ENCODE measurements at places on chromosomes 7 and 10. TPM values are rescaled to one million over a fixed set of nuclear protein-coding genes. Genes with fewer than 3 reads are reported as not detected.

DNA sequence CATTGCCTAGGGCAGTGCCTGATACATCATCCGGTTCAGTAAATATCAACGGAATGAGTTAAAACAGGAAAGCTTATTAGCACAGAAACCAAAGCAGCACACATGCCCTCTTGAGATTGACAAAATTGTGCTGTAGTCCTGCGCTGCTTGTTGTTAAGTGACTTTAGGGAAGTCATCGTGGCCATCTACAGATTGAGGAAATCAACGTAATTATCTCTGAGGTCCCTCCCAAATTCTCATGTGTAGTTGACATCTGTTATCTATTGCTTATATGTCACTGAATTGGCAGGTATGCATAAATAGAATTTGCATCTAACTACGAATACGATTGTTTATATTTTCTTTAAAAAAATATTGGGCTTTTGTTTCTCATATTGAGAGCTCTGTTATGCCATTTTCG is 3.5 kb upstream of the GNB2 start:
- H3K36me3 ChIP-seq = no peaks in the 10 kb centered on the region
- no peak for DNase-seq
- H3K27ac ChIP-seq = no peak overlapping the region

DNA sequence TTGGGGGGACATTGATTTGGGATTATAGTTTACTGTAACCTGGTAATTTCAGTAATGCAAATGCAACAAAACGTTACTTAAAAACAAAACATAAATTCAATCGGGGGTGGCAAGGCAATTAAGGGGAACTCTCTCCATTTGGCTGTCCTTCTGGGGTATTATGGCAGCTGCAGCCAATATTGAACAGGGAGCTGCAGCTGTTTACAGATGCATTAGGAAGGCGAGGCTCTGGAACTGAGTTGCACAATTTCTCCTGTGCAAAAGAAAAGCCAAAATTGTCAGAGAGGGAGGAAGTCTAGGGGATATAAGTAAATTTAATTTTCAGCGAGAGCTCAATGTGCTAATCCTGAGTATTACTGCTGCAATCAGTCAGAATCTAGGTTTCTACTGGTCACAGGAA is 36.1 kb downstream of the NEUROD6 start:
- H3K27me3 ChIP-seq = no peaks in the 10 kb centered on the region
- DNase-seq = no peak
- no peaks in the 10 kb centered on the region for H3K36me3 ChIP-seq
- H3K4me1 ChIP-seq = no peaks in the 10 kb centered on the region
- no peak overlapping the region for H3K27ac ChIP-seq

DNA sequence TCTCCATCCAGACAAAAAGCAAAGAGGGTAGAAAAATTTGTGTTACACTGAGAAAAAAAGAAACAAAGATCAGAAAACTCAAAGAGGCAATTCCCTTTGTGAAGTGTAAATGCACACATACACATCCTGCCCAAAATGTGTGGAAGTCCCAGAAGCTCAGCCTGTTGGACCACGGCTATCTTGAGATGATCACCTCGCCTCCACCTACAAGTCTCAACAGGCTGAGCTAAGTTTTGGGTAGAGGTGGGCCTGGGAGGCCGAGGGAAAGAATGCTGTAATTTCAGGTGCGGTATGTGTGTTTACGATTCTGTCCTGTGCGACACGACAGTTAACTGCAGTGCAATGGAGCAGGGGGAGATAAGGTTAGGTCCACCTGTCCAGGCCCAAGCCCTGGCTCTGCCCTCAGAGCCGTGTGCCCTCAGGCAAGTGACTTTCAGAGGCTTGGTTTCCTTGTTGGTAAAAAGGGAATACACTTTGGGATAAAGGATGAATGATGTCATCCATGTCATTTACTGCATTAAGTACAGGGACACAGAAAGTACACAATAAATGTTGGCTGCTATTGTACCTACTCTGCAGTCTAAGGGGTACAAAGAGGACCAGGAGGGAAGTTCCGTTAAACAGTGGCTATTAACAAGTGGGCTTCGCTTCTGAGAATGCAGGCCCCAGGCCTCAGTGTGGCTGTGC is 67.3 kb downstream of the AFAP1L2 start:
- H3K4me1 ChIP-seq = peaks cover 19% of the 10 kb centered on the region
- H3K27me3 ChIP-seq = peaks cover 6% of the 10 kb centered on the region
- peak overlapping the region; percentile 82 for H3K27ac ChIP-seq
- no peak for DNase-seq

- no peak overlapping the region for H3K4me3 ChIP-seq
- no peak for DNase-seq
- no peak overlapping the region for H3K27ac ChIP-seq
- H3K27me3 ChIP-seq = peaks cover 5% of the 10 kb centered on the region
Observed at GRCh38 chr10:86232644-86233043, 134.0 kb downstream of the GRID1 start.

GRCh38 chr10:125802739-125803138 is 20.3 kb downstream of the UROS start:
- H3K4me3 ChIP-seq = no peak overlapping the region
- H3K36me3 ChIP-seq = peaks cover 5% of the 10 kb centered on the region
- DNase-seq = no peak

- H3K27me3 ChIP-seq = peaks cover 7% of the 10 kb centered on the region
- no peaks in the 10 kb centered on the region for H3K36me3 ChIP-seq
- H3K4me1 ChIP-seq = no peaks in the 10 kb centered on the region
- H3K27ac ChIP-seq = no peak overlapping the region
Observed at GRCh38 chr10:71009126-71009525, 120.8 kb upstream of the PCBD1 start.

DNA sequence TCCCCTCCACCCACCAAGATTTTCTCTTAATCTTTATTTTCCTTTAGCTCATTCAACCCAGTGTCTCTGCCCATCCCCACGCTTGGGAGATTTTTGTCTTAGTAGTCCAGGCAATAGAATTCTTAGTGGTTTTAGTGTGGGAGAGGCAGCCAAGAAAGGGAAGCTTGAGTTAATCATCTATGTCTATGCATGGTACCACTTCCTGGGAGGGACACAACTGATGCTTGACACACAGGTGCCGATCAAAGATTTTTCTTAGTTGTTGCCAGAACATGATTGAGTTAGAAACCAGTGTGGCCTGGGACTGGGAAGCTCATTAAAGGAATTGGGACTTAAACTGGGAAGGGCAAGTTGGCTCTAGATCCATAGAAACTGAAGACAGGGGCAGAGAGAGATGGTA is 3.1 kb downstream of the STRA8 start:
- no peaks in the 10 kb centered on the region for H3K4me1 ChIP-seq
- H3K36me3 ChIP-seq = no peaks in the 10 kb centered on the region
- no peak overlapping the region for H3K27ac ChIP-seq
- H3K4me3 ChIP-seq = no peak overlapping the region

- H3K4me3 ChIP-seq = no peak overlapping the region
- no peak for DNase-seq
- peaks cover 20% of the 10 kb centered on the region for H3K27me3 ChIP-seq
- no peaks in the 10 kb centered on the region for H3K4me1 ChIP-seq
- H3K27ac ChIP-seq = no peak overlapping the region
Observed at GRCh38 chr10:71564194-71564820, 155.3 kb downstream of the C10orf105 start.

GRCh38 chr7:1939434-1940401 is 269.6 kb downstream of the ELFN1 start:
- H3K4me1 ChIP-seq = peaks cover 50% of the 10 kb centered on the region
- peaks cover 12% of the 10 kb centered on the region for H3K27me3 ChIP-seq
- H3K4me3 ChIP-seq = peak overlapping the region; percentile 76

DNA sequence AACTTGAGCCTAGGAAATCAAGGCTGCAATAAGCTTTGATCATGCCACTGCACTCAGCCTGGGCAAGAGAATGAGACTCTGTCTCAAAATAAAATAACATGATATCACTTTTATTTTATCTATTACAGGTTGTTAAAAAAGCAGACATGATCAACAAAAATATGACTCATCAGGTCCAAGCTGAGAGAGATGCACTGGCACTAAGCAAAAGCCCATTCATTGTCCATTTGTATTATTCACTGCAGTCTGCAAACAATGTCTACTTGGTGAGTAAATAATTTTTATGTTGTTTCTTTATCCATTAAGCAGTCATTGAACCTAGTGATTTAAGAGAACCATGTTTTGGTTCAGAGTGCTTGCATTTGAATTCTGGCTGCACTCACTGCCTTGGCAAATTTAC is 3.3 kb downstream of the MASTL start:
- H3K4me1 ChIP-seq = peaks cover 23% of the 10 kb centered on the region
- no peak for DNase-seq
- H3K27ac ChIP-seq = peak overlapping the region; percentile 73

GRCh38 chr10:100928039-100928438 is 15.3 kb downstream of the SLF2 start:
- H3K36me3 ChIP-seq = peaks cover 45% of the 10 kb centered on the region
- DNase-seq = no peak
- H3K4me3 ChIP-seq = no peak overlapping the region
- H3K27ac ChIP-seq = no peak overlapping the region
- H3K27me3 ChIP-seq = no peaks in the 10 kb centered on the region
- peaks cover 6% of the 10 kb centered on the region for H3K4me1 ChIP-seq

- no peaks in the 10 kb centered on the region for H3K4me1 ChIP-seq
- H3K27ac ChIP-seq = no peak overlapping the region
- peaks cover 7% of the 10 kb centered on the region for H3K36me3 ChIP-seq
- H3K4me3 ChIP-seq = no peak overlapping the region
- no peak for DNase-seq
Observed at GRCh38 chr7:84647797-84648757, 453.5 kb upstream of the SEMA3A start.

GRCh38 chr7:136057509-136057908 is 80.3 kb upstream of the MTPN start:
- DNase-seq = no peak
- H3K27me3 ChIP-seq = no peaks in the 10 kb centered on the region
- H3K27ac ChIP-seq = no peak overlapping the region
- H3K36me3 ChIP-seq = no peaks in the 10 kb centered on the region

DNA sequence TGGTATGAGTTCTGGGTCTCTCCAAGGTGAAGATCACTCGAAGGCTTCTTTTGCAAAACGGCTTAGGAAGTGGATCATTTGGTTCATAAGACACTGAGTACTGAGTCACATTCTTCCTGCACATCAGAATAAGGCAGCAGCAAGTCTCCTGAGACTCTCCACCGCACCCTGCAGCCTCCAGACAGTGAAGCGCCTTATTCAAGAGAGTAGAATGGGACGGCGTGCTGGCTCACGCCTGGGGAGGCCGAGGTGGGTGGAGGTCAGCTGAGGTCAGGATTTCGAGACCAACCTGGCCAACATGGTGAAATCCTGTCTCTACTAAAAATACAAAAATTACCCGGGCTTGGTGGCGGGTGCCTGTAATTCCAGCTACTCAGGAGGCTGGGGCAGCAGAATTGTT is 70.3 kb downstream of the C10orf143 start:
- H3K27ac ChIP-seq = no peak overlapping the region
- DNase-seq = no peak
- no peak overlapping the region for H3K4me3 ChIP-seq
- H3K36me3 ChIP-seq = no peaks in the 10 kb centered on the region
- no peaks in the 10 kb centered on the region for H3K4me1 ChIP-seq
- peaks cover 5% of the 10 kb centered on the region for H3K27me3 ChIP-seq

DNA sequence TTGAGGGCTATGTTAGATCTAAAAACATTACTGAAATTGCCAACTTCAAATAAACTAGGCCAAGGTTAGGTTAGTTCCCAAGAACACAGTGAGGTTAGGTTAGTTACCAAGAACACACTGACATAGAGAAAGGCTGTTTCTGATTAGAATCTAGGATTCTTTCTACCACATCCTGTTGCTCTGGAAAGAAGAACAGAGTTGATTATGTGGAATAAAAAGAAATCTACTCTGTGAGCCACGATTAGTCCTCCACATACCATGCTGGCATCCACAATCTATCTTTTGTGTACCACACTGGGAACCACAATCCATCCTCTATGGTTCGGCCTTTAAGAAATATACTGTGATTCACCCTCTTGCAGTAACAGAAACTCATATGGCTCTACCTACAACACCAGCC is 91.4 kb downstream of the LRRTM3 start:
- H3K27me3 ChIP-seq = no peaks in the 10 kb centered on the region
- no peak overlapping the region for H3K4me3 ChIP-seq
- H3K27ac ChIP-seq = no peak overlapping the region
- peaks cover 4% of the 10 kb centered on the region for H3K36me3 ChIP-seq

GRCh38 chr7:16851829-16852228 is 30.0 kb downstream of the AGR3 start:
- no peak for DNase-seq
- peaks cover 5% of the 10 kb centered on the region for H3K4me1 ChIP-seq
- H3K4me3 ChIP-seq = no peak overlapping the region
- H3K36me3 ChIP-seq = no peaks in the 10 kb centered on the region
- peaks cover 8% of the 10 kb centered on the region for H3K27me3 ChIP-seq
- H3K27ac ChIP-seq = no peak overlapping the region

DNA sequence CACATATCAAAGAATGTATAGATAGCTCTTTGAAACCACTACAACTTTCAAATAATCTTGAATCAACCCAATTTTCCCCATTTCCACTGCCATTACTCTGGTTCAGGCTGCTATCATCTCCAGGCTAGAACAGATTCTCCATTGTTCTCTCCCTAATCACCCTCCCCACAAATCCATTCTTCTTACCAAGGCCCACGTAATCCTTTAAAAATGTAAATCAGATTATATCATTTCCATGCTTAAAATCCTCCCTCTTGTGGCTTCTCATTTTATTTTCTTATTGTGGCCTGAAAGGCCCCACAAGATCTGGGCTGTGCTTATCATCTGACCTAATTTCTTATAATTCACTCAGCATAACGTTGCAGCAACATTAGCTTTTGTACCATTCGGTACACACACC is 3.0 kb upstream of the PON1 start:
- H3K4me1 ChIP-seq = peaks cover 16% of the 10 kb centered on the region
- H3K27ac ChIP-seq = no peak overlapping the region
- peaks cover 7% of the 10 kb centered on the region for H3K36me3 ChIP-seq
- DNase-seq = no peak
- peaks cover 11% of the 10 kb centered on the region for H3K27me3 ChIP-seq

GRCh38 chr10:106727170-106727569 is 437.3 kb downstream of the SORCS1 start:
- no peaks in the 10 kb centered on the region for H3K4me1 ChIP-seq
- H3K27ac ChIP-seq = no peak overlapping the region
- H3K36me3 ChIP-seq = no peaks in the 10 kb centered on the region
- DNase-seq = no peak

DNA sequence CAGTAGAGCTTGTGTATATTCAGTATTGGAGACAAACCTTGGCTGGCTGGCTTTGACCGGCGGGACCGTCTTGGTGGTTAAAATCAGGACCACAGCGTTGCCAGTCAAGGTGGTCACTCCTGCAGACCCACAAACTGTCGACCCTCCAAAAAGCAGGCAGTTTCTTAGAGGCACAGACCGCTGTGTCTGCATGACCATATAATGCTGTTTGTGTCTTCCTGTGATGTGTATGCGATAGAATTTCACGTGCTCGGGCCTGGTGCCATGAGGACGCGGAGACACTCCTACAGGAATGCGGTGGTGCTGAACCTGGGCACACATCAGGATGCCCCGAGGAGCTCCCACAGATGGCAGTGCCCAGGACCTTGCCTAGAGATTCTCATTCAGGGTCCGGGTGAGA is 34.8 kb downstream of the BNIP3 start:
- peaks cover 9% of the 10 kb centered on the region for H3K4me1 ChIP-seq
- peaks cover 10% of the 10 kb centered on the region for H3K36me3 ChIP-seq
- no peak overlapping the region for H3K27ac ChIP-seq

Gene KCNH2
- total RNA-seq = 0.22 TPM

Gene SUPV3L1
- 41.1 TPM for total RNA-seq

Gene DNAH11
- total RNA-seq = 0.05 TPM

Gene ANKRD22
- total RNA-seq = 0.29 TPM

Gene ADAM8
- total RNA-seq = 211 TPM

Gene BLNK
- not detected for total RNA-seq

Gene TRIM50
- not detected for total RNA-seq
